ENCODE measurements at places on chromosomes 12 and 14.

DNA sequence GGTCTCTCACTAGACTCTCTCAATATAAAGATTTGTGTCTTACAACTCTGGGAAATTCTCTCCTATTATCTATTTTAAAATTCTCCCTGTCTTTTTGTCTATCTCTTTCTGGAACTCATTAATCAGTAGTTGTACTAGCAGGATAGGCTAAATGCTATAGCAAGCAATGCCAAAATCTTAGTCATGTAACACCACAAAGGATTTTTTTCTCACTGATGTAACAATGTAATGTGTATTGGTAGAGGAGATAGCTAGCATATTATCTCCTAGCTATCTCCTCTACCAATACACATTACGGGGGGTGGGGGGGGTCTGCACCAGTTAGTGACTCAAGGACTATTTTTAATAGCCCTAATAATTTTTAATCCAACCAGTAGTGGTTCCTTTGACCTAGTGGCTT, 225.4 kb downstream of the KLHL28 start:
- no peak for DNase-seq

DNA sequence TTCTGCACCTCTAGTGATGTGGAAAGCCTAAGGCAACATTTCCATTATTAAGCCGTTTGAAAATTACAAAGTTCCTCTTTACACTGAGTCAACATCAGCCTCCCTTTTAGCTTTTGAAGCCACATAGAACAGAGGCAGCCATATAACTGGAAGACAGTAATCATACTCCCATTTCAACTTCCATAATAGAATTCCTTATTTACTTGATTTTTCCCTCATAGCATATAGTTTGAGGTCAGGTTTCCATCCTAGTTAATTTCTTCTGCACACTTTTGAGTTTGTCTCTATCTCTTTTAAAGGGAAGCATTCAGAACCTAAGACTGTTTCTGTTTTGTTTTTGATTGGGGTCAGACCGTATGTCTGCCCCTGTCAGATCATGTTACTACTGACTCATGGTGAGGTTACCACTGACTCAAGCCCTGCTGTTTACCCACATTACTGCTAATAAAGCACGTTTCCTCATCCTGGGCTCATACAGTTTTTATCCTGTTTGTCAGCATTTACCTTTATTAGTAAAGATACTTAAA, 161.0 kb downstream of the SLC38A4 start:
- no peak for DNase-seq

DNA sequence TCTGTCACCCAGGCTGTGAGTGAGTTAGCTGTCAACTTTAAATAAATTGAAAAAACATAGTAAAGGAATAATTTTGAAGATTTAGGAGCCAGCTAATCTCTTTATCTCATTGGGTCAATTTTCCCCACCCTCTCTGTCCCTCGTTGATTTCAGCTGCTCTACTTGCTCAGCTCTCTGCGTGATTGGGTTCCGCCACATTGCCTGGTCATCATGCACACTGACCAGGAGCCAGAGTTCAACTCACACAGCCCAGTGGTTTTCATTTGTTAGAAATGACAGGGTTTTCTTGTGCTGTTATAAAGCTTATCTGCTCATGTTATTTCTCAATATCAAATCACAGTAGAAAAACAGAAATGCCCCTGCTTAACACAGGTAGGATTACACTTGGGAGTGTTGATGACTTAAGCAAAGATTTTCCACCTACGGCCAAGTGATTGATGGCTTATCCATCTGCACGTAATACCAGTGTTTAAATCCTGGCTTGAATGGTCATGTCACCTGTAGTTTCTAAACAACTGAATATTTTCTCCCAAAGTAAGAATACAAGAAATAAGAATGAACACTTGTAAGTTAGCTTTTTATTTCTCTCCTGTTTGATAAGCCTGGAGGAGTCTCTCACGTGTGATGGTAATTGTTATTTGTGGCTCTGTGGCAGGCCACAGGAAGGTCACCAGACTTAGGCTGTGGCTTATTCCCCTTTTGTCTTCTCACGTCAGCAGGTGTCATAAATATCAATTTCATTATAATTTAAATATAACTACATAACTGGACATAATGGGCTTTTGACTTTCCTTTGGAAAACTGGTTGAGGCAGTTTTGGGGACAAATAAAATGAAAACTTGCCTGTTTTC, 367.2 kb upstream of the DDHD1 start:
- no peak for DNase-seq

DNA sequence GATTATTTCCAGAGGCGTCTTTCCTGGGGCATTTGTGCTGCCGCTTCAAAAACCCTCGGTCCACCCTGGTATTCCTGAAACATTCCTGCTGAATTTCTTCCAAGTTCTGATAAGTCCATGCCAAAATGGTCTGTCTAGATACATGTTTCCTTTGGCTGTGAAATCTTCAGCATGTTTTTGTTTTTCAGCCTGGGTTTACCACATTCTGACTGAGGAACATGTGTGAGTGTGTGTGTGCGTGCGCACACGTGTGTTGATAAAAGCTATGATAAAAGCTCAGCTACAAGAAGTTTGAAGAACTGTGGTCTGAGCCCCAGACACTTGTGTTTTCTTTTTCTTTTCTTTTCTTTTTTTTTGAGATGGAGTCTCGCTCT, 22.4 kb downstream of the ANKRD9 start:
- DNase-seq = no peak

DNA sequence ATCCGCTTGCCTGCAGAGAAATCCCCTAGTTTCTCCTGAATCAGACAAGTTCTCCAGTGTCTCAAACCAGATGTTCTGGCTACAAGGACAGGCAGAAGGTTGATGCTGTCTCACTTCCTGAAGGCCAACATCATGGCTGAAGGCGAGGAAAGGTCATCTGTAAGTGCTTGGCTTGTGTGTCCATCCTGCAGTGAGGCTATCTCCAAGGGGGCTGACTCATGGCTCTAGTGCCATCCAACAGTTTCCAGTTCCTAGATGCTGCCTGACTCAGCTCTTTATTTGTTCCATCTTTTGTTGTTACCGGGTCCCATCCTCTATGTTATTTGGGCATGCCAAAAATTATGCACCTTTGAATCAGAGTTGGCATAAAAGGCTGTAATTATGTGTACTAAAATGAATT, 232.1 kb upstream of the TBX3 start:
- DNase-seq = no peak

GRCh38 chr12:119179335-119180021, 747 bp downstream of the HSPB8 start:
- DNase-seq = no peak

GRCh38 chr14:57205938-57206337, 62.8 kb downstream of the EXOC5 start:
- DNase-seq = no peak

Data from stimulated activated CD8-positive, alpha-beta memory T cell treated with anti-CD3 and anti-CD28 coated beads, Interleukin-2, amount 100 ng/mL, for 48 hours (primary cell).